ENCODE measurements at places on chromosomes 1 and 21. TPM values are rescaled to one million over a fixed set of nuclear protein-coding genes. Genes with fewer than 3 reads are reported as not detected.

Gene TRAPPC10
- total RNA-seq: 31.1 TPM

Gene SH3D21
- total RNA-seq: 0.66 TPM

Gene NBPF8
- total RNA-seq: 11.6 TPM

Gene KRTAP21-2
- total RNA-seq: not detected

Gene OR2T34
- total RNA-seq: not detected

Gene C1orf141
- not detected for total RNA-seq

Gene GUCA2B
- not detected for total RNA-seq

Gene NCF2
- total RNA-seq: 50.9 TPM

Gene SPATA45
- total RNA-seq: not detected

Gene EGLN1
- 30.9 TPM for total RNA-seq

Gene MTF1
- total RNA-seq: 6.8 TPM

Gene F13B
- not detected for total RNA-seq

Gene HPCA
- 0.88 TPM for total RNA-seq

Gene CD164L2
- not detected for total RNA-seq

Gene RIPK4
- not detected for total RNA-seq

Gene IL10RB
- 26.3 TPM for total RNA-seq

Gene GJA8
- not detected for total RNA-seq

Gene FAM177B
- total RNA-seq: 0.94 TPM

Gene MYOG
- total RNA-seq: not detected

Gene BMP8B
- 0.34 TPM for total RNA-seq

Gene LRRC53
- not detected for total RNA-seq

Gene APCS
- total RNA-seq: not detected

Gene RGS4
- 0.22 TPM for total RNA-seq

Gene AKIRIN1
- 54.4 TPM for total RNA-seq

Gene NUP210L
- total RNA-seq: 0.22 TPM

Gene SYT14
- not detected for total RNA-seq

Gene FGR
- 179 TPM for total RNA-seq

Gene CYP4B1
- total RNA-seq: 332 TPM

Gene LAMC1
- total RNA-seq: 523 TPM

Gene ETV3L
- not detected for total RNA-seq

Gene THEM5
- total RNA-seq: not detected

Gene AMPD1
- total RNA-seq: not detected

Gene GFI1
- total RNA-seq: 0.68 TPM

Gene TSPEAR
- not detected for total RNA-seq

Gene LYPD8
- total RNA-seq: not detected

Gene CCT8
- total RNA-seq: 135 TPM

Gene B3GALT5
- under 0.01 TPM for total RNA-seq

Gene COL9A2
- total RNA-seq: 7.8 TPM

Gene IFI44
- 31.3 TPM for total RNA-seq

Gene RNU1-3
- total RNA-seq: under 0.01 TPM

Gene CHIA
- total RNA-seq: 2.6 TPM

Gene OXCT2
- total RNA-seq: not detected

Gene UMODL1
- 0.19 TPM for total RNA-seq

Gene PLA2G4A
- 7.9 TPM for total RNA-seq

Gene MMEL1
- total RNA-seq: 4.0 TPM

Gene CTSS
- total RNA-seq: 903 TPM

Gene HLX
- 16.3 TPM for total RNA-seq

Gene RRP15
- 16.0 TPM for total RNA-seq

Gene KCNA3
- 0.38 TPM for total RNA-seq

Gene CYYR1
- total RNA-seq: 30.7 TPM

Gene PTPN22
- 4.6 TPM for total RNA-seq

Gene WNT3A
- not detected for total RNA-seq

Gene SFN
- total RNA-seq: not detected

Gene SOX13
- 35.7 TPM for total RNA-seq

Gene IGSF3
- total RNA-seq: 2.2 TPM

Gene ELF3
- total RNA-seq: 0.17 TPM

Gene NCAM2
- total RNA-seq: 1.1 TPM
